ENCODE measurements at places on chromosomes 7 and 10. TPM values are rescaled to one million over a fixed set of nuclear protein-coding genes. Genes with fewer than 3 reads are reported as not detected.

Gene GRM3
- polyA plus RNA-seq, result not detected

Gene MALRD1
- 2.4 TPM for polyA plus RNA-seq

Gene HOXA13
- polyA plus RNA-seq, result not detected

Gene FFAR4
- not detected for polyA plus RNA-seq

Gene C10orf90
- polyA plus RNA-seq, result 0.12 TPM

Gene CXCL12
- polyA plus RNA-seq, result 93.4 TPM

Gene CTTNBP2
- 10.7 TPM for polyA plus RNA-seq

Gene UNC5B
- polyA plus RNA-seq, result 8.1 TPM

Gene FKBP6
- not detected for polyA plus RNA-seq

Gene ASB10
- polyA plus RNA-seq, result not detected

Gene OPTN
- 82.7 TPM for polyA plus RNA-seq

Gene CCZ1B
- polyA plus RNA-seq, result 47.1 TPM

Gene ANKRD61
- 0.22 TPM for polyA plus RNA-seq

Gene TAS2R16
- not detected for polyA plus RNA-seq

Gene DNAJC12
- 8.3 TPM for polyA plus RNA-seq

Gene TIMM23
- 137 TPM for polyA plus RNA-seq

Gene OR2A42
- not detected for polyA plus RNA-seq

Gene SORCS1
- polyA plus RNA-seq, result 0.05 TPM

Gene STRA8
- polyA plus RNA-seq, result not detected
